ENCODE measurements at places on chromosomes 11 and 22.

DNA sequence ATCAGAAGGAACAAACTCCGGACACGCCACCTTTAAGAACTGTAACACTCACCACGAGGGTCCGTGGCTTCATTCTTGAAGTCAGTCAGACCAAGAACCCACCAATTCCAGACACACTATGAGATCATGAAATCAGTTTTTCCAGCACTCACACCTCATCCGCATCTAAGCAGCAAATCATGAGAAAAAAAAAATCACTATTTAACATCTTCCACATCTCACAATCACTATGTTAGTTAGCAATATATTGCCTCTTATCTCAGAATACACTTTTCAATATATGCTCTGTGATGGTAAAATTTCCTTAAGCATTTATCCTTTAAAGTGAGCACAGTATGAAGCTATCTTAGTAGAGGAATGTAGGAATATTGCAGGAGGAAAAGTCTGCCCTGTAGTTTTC, 328.7 kb downstream of the FAM181B start:
- no peak for DNase-seq

- DNase-seq: no peak
These were observed 8.2 kb upstream of the PLA2G3 start for GRCh38 chr22:31148488-31148887.

DNA sequence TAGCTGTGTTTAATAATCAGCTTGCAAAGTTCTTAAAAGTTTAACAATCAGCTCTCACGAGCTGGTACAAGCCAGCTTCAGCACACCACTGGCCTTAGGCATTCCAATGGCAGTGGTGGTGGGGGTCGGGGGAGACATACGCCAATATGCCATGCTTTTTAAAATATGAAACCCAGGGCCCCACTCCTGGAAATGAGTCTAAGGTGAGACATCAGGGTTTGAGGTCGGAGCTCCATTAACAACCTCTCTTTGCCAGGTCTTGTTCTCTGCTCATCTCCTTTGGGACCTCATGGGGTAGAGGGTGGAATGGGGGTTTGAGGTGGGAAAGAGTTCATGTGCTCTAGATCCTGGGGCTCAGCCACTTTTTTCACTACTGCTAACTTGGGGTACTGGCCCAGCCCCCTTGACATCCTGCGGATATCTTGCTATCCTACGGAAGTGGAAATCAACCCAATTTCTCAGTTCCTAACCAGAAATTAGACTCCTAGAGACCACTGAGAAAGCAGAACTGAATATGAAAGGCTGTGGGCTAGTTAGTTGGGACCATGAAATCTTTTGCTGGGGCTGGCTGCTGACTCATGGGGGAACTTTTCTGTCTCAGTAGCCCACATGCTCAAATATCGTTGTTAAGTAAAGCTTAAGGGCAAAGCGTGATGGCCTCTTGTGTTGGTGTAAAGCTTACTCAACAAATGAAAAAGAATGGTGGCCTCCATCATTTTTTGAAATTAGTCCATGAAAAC, 90.1 kb downstream of the PDHX start:
- peak; percentile 38 for DNase-seq

DNA sequence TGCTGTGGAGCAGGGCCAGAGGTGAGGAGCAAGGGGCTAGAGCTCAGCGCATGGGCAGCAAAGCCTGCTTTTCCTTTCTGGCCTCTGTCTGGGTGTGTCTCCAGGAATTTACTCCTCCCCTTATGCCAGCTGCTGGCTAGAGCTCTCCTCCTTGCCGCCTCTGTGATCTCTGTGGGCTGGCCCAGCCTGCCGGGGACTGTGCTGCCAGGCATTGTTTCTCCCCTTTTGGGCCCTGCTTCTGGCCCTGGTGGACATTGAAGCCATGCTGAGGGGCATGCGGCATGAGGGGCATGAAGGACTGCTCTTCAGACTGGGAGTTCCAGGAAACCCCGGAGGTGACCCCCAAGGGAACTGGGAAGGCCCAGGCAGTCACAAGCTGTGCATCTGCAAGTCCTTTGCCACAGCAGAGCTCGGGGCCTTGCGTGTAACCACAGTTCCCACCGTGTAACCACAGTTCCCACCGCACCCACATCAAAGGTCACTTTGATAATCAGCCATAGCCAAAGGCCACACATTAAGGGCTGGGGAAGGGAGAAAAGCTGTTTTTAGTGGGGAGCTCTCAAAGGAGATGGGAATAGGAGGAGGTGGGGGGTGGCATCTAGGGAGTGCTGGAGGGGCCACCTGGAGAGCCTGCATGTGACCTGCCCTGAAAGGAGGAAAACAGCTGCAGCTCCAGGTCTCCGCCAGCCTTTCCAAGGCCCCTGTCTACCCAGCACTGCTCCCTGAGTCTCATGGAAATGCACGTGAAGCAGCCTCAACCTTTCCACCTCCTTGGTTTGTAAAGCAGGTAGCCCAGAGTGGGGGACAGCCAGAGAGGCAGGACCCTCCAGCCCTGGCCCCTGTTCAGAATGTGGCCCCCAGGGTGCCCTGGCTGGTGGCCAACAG, 62.3 kb downstream of the PPFIBP2 start:
- DNase-seq: no peak

GRCh38 chr11:37203006-37203405, 605.0 kb upstream of the RAG2 start:
- DNase-seq: no peak

DNA sequence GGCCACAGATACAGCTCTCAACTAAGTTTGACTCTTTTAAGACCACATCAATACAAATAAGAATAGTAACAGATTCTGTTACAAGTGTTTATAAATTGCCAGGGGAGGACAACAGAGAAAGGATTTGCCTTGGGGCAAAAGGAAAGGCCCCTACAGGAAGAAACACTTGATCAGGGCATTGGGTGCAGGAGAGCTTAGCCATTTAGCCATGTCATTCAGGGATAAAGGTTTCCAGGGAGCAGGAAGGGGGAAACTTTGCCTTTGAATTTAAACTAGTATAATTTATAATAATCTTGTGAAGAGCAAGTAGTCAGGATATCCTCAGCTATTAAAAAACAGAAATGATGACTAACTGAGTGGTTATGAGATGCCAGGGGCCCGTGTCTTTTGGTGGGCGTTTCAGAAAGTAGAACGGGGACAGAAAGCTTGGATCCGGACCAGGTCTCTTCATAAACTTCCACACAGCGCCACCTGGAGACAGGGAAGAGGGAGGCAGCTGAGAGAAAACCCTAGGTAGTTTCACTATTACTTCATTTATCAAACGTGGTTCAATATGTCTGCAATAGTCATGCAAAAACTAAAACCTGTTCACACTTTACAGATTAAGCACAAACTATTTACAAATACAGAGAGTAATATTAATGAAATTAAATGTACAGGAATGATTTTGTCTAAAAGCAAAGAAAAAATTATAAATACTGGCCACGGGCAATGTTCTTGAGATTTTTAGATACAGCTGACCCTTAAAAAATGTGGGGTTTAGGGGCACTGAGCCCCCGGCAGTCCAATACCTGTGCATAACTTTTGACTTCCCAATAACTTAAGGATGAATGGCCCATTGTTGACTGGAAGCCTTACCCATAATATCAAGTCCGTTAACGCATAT, 11.0 kb upstream of the SLC5A4 start:
- peak; percentile 63 for DNase-seq

DNA sequence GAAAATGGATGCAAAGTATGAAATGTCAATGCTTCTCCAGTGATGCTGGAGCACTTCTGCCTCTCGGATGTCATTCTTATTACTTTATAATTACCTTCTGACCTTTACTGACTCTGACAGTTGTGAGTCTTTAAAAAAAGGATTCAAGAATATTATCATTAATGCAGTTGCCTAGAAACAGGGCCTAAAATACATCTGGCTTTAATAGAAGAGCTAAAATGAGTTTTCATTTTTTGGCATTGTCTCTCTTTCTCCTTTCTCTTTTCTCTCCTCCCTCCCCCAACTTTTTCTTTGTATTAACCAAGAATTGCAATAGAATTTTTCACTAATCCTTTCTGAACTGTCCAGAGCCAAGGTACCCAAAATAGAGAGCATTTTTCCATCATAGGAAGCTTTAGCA, 45.9 kb downstream of the FDX1 start:
- DNase-seq: no peak

DNA sequence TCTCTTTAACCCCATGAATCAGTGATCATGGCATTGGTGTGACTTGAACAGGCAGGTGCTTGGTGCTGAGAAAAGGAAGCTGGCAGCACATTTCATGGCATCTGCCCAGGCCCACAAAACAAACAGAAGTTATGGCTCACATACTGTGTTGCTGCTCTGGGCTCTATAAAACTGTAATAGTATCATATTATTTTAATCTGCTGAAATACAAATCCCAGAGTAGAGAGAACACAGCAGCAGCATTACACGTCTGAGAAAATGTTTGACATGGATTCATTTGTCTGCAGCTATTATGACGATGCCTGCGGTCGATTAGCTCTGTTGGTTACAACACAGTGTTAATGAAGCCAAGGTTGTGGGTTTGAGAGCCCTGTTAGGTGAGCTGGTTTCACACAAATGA, 80.8 kb downstream of the ALX4 start:
- no peak for DNase-seq

- no peak for DNase-seq
These were observed 150.9 kb downstream of the CACNA1I start for GRCh38 chr22:39721206-39722031.

DNA sequence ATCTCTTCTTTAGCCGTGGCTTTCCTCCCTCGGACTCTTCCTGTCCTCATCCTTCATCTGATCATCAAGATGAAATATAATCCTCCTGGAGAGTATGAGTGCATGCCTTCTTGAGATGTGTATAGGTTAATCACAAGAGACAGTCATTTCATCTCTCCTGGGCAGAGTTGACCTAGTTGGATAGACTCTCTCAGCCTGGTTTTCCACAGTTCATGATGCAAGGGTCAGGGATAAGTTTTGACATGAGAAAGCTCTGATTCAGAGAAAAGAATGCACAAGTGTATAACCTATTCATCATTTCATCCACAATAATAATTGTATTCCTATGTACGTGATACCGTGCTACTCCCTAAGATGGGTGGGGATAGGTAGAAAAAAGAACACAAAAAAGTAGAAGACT, 33.2 kb upstream of the CCDC90B start:
- no peak for DNase-seq

- no peak for DNase-seq
These were observed 402.0 kb upstream of the CADM1 start for GRCh38 chr11:115906171-115906570.

- DNase-seq: no peak
These were observed 24.3 kb downstream of the MPPED2 start for GRCh38 chr11:30561691-30562415.

- no peak for DNase-seq
These were observed 8.3 kb downstream of the PRR5L start for GRCh38 chr11:36304351-36304750.

DNA sequence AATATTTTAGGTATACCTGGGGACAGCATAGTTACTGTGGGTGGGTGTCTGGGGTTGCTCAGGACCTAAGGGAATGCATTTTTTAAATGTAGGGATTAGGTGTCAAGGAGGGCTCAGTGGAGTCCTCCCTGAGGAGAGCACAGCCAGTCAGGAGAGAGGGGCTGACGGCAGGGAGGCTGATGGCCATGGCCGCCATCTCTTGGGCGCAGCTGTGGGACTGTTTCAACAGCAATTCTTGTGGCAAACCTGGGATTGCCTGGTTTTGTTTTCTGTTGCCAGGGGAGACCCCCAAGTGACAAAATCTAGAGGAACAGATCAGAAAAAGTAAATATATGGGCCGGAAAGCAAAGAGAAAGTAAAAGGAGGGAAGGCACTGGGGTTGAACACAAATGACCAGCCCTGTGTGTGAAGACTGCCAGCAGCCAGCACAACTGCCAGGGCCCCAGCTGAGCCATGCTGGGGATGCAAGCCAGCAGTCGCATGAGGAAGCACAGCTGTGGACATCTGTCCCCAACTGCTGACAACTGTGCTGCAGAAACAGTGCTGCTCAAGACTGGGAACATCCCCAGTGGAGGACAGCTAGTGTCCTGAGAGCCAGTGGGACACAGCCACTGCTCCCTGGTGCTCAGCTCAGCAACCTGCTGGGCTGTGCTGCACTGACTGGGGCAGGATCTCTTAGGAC, 10.5 kb downstream of the MIF start:
- no peak for DNase-seq

- DNase-seq: no peak
These were observed 21.5 kb downstream of the FADS3 start for GRCh38 chr11:61869708-61870451.

GRCh38 chr22:45980761-45981160, 3.8 kb upstream of the WNT7B start:
- no peak for DNase-seq

- DNase-seq: no peak
These were observed 1280.4 kb downstream of the TBC1D22A start for GRCh38 chr22:48042621-48043395.

DNA sequence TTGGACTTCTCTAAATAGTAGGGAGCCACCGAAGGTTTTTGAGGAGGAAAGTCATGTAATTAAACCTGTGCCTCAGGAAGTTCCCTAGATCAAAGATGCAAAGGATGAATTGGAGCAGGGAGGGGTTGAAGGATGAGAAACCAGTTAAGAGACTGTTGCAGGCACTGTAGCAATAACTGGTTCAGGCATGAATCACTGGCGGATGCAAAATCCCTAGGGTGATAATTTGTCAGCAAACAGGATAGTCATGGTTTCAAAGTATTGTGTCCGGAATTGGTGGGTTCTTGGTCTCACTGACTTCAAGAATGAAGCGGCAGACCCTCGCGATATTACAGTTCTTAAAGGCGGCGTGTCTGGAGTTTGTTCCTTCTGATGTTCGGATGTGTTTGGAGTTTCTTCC, 19.9 kb downstream of the TRIOBP start:
- no peak for DNase-seq

DNA sequence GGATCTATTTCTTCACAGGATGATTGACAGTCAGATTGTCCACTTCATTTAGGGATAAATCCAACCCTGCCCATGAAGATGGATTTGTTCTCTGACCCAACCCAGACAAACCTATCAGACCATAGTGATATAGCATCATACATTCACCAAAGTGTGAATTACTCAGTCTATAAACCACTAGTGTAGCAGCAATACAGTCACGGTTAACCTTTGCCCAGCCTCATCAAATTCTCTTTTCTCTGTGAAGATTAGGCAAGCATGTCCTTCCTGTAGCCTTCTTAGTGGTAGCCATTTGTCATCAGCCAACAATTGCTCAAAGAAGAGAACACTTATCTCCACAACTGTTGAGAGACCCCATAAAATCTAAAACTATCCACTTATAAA, 14.4 kb upstream of the BIRC2 start:
- no peak for DNase-seq

DNA sequence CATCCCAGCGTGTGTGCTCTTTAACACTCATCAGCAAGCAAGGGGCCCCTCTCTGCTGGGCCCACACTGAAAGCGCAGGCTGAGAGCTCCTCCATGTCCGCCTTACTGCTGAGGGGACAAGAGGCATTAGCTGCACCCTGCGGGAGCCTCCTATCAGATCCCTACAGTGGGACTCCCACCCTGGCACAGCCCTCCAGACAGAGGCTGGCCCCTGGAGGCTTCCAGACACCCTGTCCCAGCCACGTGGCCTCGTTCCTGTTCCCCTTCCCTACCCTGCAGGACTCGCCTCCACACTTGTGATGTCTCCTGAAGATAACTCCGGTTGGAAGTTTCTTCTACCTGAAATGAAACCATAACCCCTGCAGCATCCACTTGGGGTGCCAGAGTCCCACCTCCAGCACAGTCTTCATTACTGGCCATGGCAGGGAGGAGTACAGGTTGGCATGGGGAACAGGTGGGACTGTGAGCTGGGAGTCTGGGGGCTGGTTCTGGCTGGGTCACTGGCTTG, 5.0 kb upstream of the SH3BP1 start:
- no peak for DNase-seq

GRCh38 chr22:25508161-25508560, 56.3 kb upstream of the GRK3 start:
- no peak for DNase-seq

Measured in stimulated activated CD4-positive, alpha-beta T cell treated with anti-CD3 and anti-CD28 coated beads, Interleukin-4, amount 100 ng/mL, for 4 hours (primary cell).